ENCODE measurements at places on chromosomes 13 and 19. TPM values are rescaled to one million over a fixed set of nuclear protein-coding genes. Genes with fewer than 3 reads are reported as not detected.

PSG6 gene
- total RNA-seq, result not detected

TMEM86B gene
- total RNA-seq, result 1.1 TPM

DBP gene
- 0.85 TPM for total RNA-seq

FXYD3 gene
- not detected for total RNA-seq

CERS4 gene
- total RNA-seq, result 1.3 TPM

VSTM2B gene
- total RNA-seq, result not detected

KLK2 gene
- total RNA-seq, result not detected

KIR2DL3 gene
- total RNA-seq, result not detected

PRR20A gene
- total RNA-seq, result not detected

ZNF536 gene
- not detected for total RNA-seq

CGB2 gene
- total RNA-seq, result not detected

PRTN3 gene
- not detected for total RNA-seq

ZNF625 gene
- 12.9 TPM for total RNA-seq

Data from pulmonary artery endothelial cell (primary cell).